Vein endothelial cell (primary cell): ENCODE measurements at places on chromosomes 16 and 17. TPM values are rescaled to one million over a fixed set of nuclear protein-coding genes. Genes with fewer than 3 reads are reported as not detected.

TBX2 gene
- total RNA-seq = 0.29 TPM in 1 of 2 replicates, not detected in the other

ITGAL gene
- total RNA-seq = not detected in 2 replicates

GH2 gene
- not detected in 2 replicates for total RNA-seq

SLC16A5 gene
- total RNA-seq = 12.0 and 23.8 TPM in 2 replicates

TMC7 gene
- 4.2 and 8.8 TPM in 2 replicates for total RNA-seq

NPIPB9 gene
- 4.1 and 4.9 TPM in 2 replicates for total RNA-seq

MYH8 gene
- not detected in 2 replicates for total RNA-seq

SLC52A1 gene
- 0.33 TPM in 1 of 2 replicates, not detected in the other for total RNA-seq

TBX21 gene
- total RNA-seq = not detected in 2 replicates

TVP23C gene
- 28.9 and 31.7 TPM in 2 replicates for total RNA-seq

CETP gene
- 0.65 and 2.2 TPM in 2 replicates for total RNA-seq

PMP22 gene
- 30.7 and 77.2 TPM in 2 replicates for total RNA-seq

CTRB1 gene
- not detected in 2 replicates for total RNA-seq

KLHDC4 gene
- 28.4 and 32.1 TPM in 2 replicates for total RNA-seq

RND2 gene
- under 0.01 and 0.10 TPM in 2 replicates for total RNA-seq

MFAP4 gene
- total RNA-seq = 0.33 TPM in 1 of 2 replicates, not detected in the other

SLC13A2 gene
- total RNA-seq = not detected in 2 replicates

TNP2 gene
- not detected in 2 replicates for total RNA-seq
